Large intestine (tissue), 12 donors: ENCODE measurements at places on chromosomes 16 and 17. TPM values are rescaled to one million over a fixed set of nuclear protein-coding genes. Genes with fewer than 3 reads are reported as not detected.

GRCh38 chr16:86396901-86397311 is 113.4 kb upstream of the FOXF1 start:
- DNase-seq = peak; percentile 41

GRCh38 chr16:64627288-64627687 is 494.6 kb downstream of the CDH11 start:
- DNase-seq = no peak

- DNase-seq = no peak
Observed at GRCh38 chr16:1713331-1713730, 7.3 kb downstream of the MAPK8IP3 start.

- DNase-seq = no peak
Observed at GRCh38 chr17:73840829-73841228, 196.6 kb upstream of the SDK2 start.

GRCh38 chr16:27123795-27124409 is 57.2 kb downstream of the C16orf82 start:
- no peak for DNase-seq

GRCh38 chr17:10162096-10162495 is 36.3 kb downstream of the GAS7 start:
- DNase-seq = no peak

DNA sequence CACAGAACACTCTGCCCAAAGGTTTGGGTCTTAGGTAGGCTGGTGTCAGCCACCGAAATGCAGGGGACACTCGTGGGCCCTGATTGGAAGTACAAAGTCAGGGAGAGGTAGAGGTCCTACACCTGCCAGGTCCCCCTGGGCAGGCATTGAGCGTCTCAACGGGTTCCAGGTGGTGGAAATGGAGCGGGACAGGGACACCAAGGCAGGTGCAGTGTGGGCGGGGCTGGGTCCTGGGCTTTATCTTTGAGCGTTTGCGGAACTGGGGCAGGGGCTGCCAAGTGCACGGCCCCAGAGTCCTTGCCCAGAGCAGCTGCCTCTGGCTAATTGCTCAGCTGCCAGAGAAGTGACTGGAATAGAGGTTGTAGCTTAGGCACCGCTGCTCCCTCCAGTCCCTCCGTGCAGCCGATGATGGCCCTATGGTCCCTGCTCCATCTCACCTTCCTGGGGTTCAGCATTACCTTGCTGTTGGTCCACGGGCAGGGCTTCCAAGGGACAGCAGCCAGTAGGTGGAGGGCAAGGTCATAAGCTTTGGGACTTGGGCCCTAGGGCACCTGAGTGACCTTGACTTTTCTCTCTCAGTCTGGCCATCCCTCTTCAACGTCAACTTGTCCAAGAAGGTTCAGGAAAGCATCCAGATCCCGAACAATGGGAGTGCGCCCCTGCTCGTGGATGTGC is at the start of gene ZACN:
Gene ZACN (plus strand): TSS at position 323 of the 675 bp plus-strand sequence. CDS start 83 bp downstream, at position 406.
- no peak for DNase-seq

DNA sequence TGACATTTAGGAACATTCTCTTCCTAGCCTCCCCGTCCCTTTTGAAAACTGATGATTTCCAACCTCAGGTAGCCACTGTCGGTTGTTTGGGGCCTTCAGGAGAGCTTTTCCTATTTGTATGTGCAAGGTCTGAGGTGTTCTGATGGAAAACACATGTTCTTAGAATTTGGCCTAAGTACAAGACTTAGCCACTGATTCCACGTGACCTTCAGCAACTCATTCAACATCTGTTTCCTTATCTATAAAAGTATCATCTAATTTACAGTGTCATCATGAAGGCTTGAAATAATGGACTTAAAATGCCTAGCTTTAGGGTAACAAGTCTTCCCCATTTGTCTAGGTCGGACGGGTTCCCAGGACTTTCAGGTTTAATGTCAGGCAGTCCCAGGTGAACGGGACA is 259.3 kb downstream of the SOX9 start:
- DNase-seq = no peak

DNA sequence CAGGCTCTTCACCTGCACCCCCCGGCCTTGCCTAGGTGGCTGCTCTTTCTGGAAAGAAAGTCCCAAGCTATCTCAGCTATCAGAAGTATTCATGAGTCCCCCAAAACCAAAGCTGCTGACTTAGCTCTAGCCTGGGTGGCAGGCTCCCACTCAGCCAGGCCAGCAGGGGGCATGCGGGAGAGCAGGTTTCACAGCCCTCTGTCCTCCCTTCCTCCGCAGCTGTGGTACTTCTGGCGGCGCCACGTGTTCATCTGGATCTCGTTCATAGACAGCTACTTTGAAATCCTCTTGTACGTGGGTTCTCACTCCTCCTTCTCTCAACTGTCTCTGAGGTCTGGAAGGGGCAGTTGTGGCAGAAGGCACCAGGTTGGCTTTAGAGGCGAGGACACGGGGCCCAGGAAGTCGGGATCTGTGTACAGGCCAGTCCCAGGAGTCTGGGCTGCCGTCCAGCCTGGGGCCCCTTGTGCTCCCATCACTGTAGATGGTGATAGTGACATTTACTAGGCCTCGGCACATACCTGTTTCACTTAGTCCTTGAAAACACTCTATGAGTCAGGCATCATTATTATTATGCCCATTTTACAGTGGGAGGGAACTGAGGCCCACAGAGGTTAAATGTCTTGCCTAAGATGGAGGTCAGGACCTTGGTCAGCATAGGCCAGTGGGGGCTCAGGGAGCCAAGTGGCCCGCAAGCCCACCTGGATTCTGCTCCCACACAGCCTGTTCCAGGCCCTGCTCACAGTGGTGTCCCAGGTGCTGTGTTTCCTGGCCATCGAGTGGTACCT is 12.9 kb downstream of the TRPV2 start:
- peak; percentile 54 for DNase-seq

GRCh38 chr16:49545741-49546448 is 172.3 kb downstream of the C16orf78 start:
- no peak for DNase-seq

DNA sequence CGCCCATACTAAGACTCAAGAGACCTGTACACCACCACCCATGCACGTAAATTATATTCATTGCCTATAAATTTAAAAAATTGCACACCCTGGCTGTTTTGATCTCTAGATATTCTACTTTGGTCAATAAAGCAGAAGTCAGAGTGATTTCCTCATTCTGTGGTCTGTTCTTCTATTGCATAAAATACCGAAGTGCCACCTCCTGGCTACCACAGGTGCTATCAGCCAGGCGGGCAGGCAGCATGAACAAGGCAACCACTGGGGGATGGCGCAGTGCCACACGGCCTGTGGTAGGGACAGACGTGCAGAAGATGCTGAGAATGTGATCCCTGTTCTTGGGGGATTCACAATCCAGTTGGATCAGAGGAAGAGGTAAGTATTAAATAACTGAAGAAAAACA is 122.3 kb downstream of the CDK5R1 start:
- DNase-seq = no peak

GRCh38 chr16:24906199-24906808 is 60.5 kb downstream of the SLC5A11 start:
- no peak for DNase-seq

GRCh38 chr17:76191896-76192295 is 48.4 kb downstream of the RNF157 start:
- DNase-seq = no peak

DNA sequence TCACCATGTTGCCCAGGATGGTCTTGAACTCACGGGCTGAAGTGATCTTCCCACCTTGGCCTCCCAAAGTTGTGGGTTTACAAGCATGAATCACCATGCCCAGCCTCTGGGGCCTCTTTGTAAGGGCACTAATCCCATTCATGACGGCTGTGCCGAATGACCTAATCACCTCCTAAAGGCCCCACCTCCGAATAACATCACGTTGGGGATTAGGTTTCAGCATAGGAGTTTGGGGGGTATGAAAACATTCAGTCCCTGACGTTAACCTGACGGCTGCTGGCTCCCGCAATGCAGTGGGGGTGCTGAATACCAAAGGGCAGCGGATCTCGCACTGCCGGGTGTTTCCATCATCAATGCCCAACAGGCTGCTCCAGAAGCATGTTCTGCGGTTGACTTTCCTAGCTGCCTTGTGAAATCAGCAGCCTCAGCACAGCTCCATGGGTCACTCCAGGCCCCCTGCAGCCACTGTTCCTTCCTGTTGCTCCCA is 120.8 kb upstream of the SEC14L1 start:
- DNase-seq = no peak

DNA sequence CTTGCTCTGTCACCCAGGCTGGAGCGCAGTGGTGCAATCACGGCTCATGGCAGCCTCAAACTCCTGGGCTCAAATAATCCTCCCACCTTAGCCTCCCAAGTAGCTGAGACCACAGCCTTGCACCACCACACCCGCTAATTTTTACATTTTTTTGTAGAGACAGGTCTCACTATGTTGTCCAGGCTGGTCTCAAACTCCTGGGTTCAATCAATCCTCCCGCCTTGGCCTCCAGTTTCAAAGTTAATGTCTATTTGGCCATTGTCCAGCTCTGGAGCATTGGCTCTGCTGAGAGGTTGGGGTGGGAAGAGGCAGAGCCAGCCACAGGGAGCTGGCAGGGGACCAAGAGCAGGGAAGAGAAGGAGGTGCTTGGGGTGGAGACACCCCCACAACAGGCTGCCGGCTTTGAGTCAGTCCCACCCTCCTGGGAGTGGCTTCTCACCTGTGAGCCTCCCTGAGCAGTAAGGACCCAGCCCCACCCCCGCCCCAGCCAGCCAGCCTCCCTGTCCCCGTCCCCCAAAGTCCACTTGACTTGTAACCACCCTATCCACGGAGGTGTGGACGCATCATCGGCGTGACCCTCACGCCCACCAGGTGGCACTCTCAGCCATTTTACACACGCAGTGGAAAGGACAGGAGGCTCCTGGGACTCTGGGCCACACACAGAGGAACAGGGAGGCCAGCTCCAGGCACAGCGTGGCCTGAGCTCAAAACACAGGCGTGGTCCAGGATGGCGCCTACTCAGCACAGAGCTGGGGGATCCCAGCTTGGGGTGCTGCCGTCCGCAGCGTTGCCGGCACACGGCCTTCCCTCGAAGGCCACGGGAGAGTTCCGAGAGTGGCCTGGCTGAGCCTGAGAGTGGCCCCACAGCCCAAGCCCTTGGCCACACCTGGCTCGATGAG is 22.8 kb upstream of the PVALEF start:
- DNase-seq = peak; percentile 94

GRCh38 chr17:77465358-77466041 is 324.7 kb downstream of the SEC14L1 start:
- peak; percentile 79 for DNase-seq

DNA sequence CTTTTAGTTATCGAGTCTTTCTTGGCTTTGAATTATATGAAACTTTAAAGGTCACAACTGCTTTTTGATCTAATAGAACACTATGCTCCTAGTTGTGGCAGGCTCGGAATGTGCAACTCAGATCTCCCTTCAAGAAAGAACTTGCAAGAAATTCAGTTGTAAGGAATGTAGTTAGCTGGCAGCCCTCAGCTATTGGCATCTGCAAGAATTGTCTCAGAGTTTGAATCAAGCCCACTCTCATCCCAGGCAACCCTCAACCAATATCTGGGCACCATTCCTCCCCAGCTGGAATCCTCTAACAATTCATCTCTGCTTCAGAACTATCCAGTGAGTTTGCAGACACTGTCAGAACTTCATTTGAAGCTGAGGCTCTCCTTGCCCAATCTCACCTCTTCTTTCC is 447.2 kb downstream of the KIF2B start:
- no peak for DNase-seq

- DNase-seq = no peak
Observed at GRCh38 chr17:54864636-54865356, 35.9 kb upstream of the TOM1L1 start.

DNA sequence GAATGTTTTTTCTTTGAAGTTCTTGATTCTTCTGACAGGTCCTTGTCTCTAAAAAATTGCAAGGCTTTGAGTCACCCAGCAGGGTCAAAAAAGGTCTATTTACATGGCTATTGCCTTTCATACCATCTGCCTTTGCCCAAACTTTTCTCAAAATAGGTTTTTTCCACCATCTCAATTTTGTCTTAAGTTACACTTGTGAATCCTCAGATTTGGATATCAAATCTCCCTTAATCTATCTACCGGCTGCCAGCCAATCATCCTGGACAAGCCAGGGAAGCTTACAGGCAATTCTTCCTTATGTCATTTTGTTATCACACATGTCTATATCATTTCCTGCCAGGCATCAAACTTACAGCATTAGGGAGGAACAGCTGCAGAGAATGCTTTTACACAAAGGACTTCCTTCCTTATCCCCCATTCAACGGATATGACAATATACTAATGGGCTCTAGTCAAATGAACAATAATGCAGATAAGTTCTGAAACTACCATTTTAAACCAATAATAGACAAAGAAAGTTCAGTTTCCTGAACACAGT is 104.1 kb upstream of the CORO6 start:
- DNase-seq = no peak

GRCh38 chr17:63035695-63036094 is 69.7 kb downstream of the TANC2 start:
- no peak for DNase-seq

DNA sequence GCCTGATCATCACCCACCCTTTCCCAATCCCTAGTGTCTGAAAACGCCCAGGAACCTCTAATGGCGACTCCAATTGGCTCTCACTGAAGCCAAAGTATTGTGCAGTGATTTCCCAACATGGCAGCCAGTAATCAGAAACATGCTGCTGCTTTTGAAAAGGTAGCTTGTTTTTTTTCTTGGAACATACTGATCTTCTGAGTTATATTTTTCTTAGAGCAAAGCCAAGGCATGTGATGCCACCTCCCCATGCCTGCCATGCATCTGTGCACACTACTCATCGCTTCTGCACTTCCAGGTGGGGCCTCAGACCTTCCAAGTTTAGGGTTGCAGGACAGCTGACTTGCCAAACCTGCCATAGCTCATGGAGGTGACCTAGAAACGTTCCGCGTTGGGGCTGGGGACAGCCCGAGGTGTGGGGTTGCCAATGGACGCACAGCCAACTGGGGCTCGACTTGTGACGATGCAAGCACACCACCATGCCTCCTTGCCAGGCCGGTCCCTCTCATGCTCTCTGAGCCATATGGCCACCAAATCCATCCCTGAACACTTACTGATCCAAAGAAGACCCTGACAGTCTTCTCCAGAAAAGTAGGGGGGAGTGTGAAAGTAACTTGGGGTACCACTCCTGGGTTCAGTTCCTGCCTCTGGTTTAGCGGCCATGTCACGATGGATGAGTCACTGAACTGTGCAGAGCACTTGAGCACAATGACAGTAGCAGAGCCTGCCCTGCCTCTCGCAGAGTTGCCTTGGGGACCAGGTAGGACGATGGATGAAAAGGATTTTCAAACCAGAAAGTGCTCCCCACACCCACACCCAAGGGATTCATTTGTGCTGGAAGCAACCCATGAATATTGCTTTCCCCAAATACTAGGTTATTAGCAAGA is 155.7 kb downstream of the CCDC182 start:
- DNase-seq = no peak

- no peak for DNase-seq
Observed at GRCh38 chr17:57025876-57026275, 47.9 kb downstream of the SCPEP1 start.

- DNase-seq = no peak
Observed at GRCh38 chr17:13593021-13593751, 8.5 kb downstream of the HS3ST3A1 start.

- DNase-seq = no peak
Observed at GRCh38 chr17:27239584-27239983, 54.3 kb upstream of the WSB1 start.

GRCh38 chr16:57476546-57477410 is 9.5 kb downstream of the DOK4 start:
- no peak for DNase-seq

The SPATA22 gene
- polyA plus RNA-seq = not detected

The COG4 gene
- 59.6 TPM for polyA plus RNA-seq

The TMC7 gene
- 7.7 TPM for polyA plus RNA-seq

The AHSP gene
- polyA plus RNA-seq = 11.8 TPM

The UBE2Z gene
- polyA plus RNA-seq = 75.5 TPM

The FBXW10 gene
- polyA plus RNA-seq = 1.1 TPM

The NPIPA5 gene
- 19.6 TPM for polyA plus RNA-seq

The RAB37 gene
- 14.3 TPM for polyA plus RNA-seq

The KRTAP4-5 gene
- not detected for polyA plus RNA-seq

The SKA2 gene
- 34.8 TPM for polyA plus RNA-seq

The SALL1 gene
- 4.5 TPM for polyA plus RNA-seq
